NCI-H2171 (cell line): ENCODE measurements at places on chromosomes 13 and 19.
A peak's percentile ranks its signal among the peaks of the same experiment; 100 is the strongest.

GRCh38 chr13:51704399-51705313 lies 99.3 kb downstream of the DHRS12 start:
- no peak for DNase-seq

- DNase-seq = peak; percentile 71
These were observed 713 bp downstream of the KRI1 start for GRCh38 chr19:10565028-10565566.

DNA sequence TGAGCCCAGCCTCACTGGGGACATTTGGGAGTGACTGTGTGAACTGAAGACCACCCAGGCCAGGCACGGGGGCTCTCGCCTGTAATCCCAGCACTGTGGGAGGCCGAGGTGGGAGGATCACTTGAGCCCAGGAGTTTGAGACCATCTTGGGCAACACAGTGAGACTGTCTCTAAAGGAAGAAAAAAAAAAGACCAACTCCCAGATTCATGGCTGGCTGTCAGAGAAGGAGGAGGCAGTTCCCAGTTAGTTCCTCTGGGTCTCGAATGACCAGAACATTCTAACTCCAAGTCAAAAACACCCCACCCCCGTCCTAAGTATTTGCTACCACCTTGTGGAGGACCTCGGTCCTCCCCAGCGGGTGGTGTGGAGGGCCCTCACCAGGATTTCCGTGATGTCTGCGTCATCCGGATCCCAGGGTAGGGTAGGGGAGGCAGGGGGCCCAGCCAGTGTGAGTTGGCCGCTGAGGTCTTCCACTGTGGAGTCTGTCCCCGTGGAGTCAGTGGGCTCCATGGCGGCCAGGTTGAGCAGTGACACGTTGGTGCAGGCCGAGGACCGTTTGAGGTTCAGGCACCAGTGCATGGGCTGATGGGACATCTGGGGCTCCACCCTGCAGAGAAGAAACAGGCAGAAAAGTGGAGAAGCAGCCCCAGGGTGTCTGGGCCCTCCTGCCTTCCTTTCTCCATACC lies 1.3 kb downstream of the TSKS start:
- no peak for DNase-seq

DNA sequence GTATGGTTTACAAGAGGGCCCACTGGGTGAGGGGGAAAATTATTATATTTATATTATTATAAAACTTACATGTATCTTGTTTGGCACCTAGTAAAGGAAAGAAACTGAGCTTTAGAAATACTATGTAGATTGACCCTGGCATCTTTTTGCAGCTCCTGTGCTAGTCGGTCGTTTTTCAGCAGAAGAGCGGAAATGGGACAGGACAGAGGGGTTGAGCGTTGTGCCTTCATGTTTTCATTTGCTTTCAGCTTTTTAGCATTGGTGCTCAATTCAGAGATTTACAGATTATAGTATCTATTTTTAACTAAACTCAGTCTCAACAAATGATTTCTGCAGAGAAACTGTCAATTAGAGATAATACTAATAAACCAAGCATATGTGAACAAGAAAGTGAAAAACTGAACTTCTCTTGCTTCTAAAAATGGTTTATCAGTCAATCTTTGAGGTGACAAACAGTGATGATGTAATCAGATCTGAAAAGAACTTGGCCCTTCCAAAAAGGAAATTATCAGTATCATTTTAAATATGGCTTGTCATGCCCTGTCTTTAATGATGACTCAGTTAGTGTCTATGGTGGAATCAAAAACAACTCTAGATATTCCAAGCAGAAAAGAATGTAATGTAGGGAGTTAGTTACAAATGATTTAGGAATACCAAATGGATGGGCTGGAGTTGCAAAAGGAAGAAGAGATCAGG lies 56.9 kb upstream of the KCTD4 start:
- DNase-seq = no peak

- DNase-seq = no peak
These were observed 395.6 kb downstream of the KLF12 start for GRCh38 chr13:73738626-73739025.
